ENCODE measurements at places on chromosomes 2 and 18. TPM values are rescaled to one million over a fixed set of nuclear protein-coding genes. Genes with fewer than 3 reads are reported as not detected.

LYG2 gene
- total RNA-seq, result not detected

PRSS56 gene
- total RNA-seq, result not detected

KCNJ13 gene
- total RNA-seq, result 21.9 TPM

CABYR gene
- 12.0 TPM for total RNA-seq

GALNT14 gene
- total RNA-seq, result 6.0 TPM

AGFG1 gene
- 96.4 TPM for total RNA-seq

ACMSD gene
- not detected for total RNA-seq

APCDD1 gene
- 4.7 TPM for total RNA-seq

ASB18 gene
- total RNA-seq, result not detected

All from neural progenitor cell (in vitro differentiated cells).